Activated CD4-positive, alpha-beta T cell treated with anti-CD3 and anti-CD28 coated beads, Interleukin-2, amount 50 U/mL, for 24 hours (primary cell): ENCODE measurements at places on chromosomes 12 and 14.

GRCh38 chr14:37546621-37547447, 48.2 kb downstream of the FOXA1 start:
- DNase-seq, result no peak

- no peak for DNase-seq
These were observed 143.0 kb downstream of the TMTC1 start for GRCh38 chr12:29640589-29641345.

DNA sequence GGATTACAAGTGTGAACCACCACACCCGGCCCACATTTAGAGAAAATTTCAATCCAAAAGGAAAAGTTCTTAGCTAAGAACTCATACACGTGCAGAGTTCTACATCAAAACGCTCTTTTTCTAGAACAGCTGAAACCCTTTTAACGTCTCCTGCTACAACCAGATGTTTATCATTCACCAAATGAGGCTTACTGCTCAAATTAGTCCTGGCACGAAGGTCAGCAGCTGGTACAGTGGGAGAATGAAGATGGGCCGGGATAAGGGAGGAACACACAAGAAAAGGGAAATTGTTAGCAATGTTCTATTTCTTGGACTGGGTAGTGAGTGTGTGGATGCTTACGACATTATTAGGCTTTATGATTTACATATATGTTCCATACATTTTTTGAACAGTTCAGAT, 37.2 kb downstream of the PRKAB1 start:
- DNase-seq, result no peak

DNA sequence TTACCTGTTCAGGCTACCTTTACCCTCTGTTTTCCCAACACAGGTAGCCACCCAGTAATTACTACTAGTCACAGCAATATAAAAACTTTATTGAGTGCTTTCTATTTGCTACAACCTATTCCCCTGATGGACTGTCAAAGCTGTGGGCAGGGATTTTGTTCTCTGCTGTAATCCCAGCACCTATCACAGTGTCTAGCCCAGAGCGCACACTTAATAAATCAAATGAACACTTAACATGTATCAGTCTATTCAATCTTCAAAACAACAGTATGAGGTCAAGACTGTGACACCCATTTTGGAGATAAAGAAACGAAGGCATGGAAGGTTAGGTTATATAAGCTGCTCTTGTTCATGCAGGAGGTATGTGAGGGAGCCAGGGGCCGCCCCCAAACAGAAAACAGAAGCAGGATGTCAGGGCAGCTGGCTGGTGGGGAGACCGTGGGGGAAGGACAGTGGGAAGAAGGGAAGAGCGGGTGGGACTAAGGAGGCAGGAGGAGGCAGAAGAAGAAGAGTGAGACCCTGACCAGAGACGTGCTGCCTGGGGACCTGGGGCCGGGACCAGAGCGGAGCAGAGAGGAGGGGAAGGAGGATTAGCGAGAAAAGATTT, 1.7 kb downstream of the TNFRSF1A start:
- DNase-seq, result no peak

DNA sequence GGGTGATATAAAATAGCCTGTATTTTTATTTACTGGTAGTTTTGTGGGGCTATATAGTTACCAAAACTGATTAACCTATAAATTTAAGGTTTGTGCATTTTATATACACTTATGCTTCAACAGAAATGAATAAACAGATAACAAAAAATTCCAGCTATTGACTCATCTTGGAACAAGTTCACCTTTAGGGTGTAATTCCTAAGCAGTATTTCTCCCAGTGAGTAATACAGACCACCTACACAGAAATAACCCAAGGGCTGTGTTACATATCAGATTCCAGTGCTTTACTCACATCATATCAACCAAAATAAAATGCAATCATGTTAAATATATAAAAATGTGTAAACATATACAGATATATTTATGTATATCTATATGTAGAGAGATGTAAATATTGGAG, 345.6 kb downstream of the ADAMTS20 start:
- DNase-seq, result no peak
